ENCODE measurements at places on chromosomes 3 and 15.
A peak's percentile ranks its signal among the peaks of the same experiment; 100 is the strongest.

GRCh38 chr3:136728473-136728872, 23.7 kb downstream of the STAG1 start:
- no peak for DNase-seq

- no peak for DNase-seq
Measured at GRCh38 chr3:22012471-22012870, 261.5 kb upstream of the ZNF385D start.

DNA sequence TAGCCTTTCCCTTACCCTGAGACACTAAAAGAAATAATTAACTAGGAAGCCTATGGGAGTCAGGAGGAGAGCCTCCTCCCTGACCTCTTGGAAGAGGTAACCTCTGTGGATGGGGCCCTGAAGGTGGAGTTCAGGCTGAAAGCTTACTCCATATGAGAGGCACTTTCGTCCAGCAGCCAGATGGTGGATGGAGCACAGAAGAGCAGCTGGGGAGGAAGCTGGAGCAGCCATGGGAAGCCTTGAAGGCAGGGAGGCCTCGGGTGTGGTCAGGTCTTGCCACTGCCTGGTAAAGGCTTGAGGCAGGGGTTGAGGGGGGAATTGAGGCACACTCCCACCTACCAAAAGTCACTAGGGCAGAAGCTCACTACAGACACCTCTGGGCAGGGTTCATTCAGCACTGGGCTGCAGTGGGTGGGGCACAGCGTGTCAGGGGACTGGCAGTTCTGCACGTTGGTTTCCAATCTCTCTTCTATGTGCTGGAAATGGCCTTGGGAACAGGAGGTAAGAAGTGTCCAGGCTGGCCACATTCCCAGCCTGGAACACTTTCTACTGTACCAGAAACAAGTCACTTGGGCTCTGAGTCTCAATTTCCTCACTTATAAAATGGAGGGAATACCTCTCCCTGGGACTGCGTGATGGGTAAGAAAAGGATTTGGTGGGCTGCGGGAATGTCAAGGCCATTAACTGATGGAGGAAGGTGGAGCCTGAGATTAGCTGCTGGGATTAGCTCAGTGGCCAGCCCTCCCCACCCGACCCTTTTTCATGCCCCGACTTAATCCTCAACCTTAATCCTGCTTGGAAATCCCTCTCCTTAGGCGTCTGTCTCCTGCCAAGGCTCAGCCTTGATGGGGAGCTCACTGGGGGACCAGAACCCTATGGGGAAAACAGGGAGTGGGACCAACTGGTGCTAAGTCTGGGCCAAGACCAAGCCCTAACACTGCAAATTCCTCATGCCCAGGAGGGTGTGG, 5.4 kb downstream of the PCBP4 start:
- no peak for DNase-seq

GRCh38 chr3:196983186-196983585, 14.6 kb upstream of the PIGZ start:
- no peak for DNase-seq

- DNase-seq = no peak
Measured at GRCh38 chr15:91872356-91873137, 19.0 kb downstream of the SLCO3A1 start.

- DNase-seq = peak; percentile 77
Measured at GRCh38 chr3:31981206-31982181, at the start of the genes OSBPL10 and ZNF860. OSBPL10 (minus strand) TSS chr3:31981262; CDS start chr3:31981179, 83 bp downstream. ZNF860 (plus strand) TSS chr3:31981750; CDS start chr3:31989080, 7,330 bp downstream.

DNA sequence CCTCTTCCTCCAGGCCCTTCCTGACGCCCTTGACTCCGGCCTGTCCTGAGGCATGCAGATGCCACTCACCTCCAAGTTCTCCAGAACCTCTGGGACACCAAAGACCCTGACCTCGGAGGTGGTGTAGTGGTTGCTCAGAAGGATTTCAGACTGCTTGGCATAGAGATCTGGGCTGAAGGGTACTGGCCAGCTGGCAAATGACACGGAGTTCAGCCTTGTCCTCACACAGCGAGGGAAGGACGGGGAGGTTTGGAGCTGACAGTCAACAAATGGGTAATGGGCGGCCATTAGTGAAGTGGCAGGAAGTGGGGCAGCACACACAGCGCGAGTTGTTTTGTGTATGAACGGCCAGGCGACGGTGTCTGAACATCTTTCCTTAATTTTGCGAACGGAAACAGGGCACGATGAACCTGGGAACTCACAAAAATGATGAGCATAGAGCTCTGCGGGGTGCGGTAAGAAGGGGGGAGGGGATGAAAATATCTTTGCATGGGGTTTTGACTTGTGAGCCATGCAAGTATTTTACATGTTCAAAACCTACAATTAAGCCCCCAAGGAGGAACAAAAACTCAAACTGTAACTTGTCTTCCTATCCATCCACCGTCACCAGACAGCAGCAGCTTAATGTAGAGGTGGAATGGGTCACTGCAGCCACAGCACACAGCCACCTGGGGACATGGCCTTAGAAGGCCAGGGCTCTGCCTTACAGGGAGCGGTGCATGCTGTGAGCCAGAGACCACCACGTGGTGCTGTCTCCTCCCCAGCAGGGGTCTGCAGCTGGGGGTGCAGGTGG, 43.6 kb upstream of the RPL32 start:
- no peak for DNase-seq

DNA sequence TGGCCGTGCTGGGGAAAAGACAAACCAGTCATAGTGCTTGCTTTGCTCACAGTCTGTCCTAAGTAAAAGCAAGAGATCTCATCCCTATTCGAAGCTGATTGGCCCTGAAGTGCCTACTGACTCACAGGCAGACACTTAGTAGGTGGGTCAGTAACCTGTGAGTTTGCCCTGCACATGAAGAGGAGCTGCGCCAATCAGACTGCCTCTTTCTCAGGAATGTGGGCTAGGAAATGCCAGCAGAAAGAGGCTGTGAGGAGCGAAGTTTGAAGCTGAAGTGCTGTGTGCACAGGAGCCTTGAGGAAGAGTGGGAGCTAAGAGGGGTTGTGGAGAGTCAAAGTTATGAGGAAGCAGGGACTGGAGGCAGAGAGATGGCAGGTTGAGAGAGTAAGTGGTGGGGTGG, 126.8 kb downstream of the IL20RB start:
- DNase-seq = no peak

DNA sequence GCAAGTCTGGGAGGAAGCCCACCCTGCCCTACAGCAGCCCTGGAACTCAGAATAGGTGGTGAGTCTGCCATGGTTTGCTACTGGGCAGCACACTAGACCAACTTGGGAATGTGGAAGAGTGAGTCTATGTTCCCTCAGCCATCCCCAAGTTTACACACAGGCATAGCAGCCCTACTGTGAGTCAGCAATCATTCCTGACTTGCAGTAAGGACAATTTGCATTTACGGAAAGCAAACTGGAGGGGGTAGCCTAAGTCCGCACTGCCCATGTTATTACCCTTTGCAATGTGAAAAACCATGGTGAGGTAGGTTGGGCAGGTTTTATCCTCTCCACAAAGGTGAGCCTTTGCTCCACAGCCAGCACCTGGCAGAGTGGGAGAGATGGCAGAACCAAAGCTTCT, 4.6 kb downstream of the TCTA start:
- no peak for DNase-seq

DNA sequence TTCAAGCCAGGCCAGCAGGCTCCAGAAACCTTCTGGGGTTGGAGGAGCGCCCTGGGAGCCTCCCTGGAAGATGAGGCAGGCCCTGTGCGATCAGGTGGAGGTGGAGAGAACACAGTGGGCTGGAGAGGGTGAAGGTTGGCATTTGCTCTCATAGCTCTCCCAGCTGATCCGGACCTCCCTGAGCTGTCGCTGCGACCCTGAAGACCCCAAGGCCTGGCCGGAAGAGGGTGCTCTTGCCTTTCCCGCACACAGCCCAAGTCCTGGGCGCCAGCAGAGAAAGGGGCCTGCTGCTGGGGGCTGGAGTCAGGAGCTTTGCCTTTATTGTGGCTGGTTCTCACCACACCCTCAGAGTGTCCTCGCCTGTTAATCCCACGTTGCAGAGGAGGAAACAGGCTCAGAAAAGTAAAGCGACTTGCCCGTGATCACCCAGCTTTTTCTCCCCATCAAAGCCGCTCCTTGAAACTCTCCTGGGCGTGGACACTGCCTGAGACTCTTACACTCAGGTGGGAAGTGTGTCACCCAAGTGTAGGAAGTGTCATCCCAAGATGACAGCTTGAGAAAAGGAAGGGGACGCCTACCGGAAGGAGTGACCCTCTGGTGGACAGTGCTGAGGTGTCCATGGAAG, 8.6 kb upstream of the RPL29 start:
- peak; percentile 45 for DNase-seq

GRCh38 chr3:152359385-152360248, 90.9 kb downstream of the MBNL1 start:
- no peak for DNase-seq

DNA sequence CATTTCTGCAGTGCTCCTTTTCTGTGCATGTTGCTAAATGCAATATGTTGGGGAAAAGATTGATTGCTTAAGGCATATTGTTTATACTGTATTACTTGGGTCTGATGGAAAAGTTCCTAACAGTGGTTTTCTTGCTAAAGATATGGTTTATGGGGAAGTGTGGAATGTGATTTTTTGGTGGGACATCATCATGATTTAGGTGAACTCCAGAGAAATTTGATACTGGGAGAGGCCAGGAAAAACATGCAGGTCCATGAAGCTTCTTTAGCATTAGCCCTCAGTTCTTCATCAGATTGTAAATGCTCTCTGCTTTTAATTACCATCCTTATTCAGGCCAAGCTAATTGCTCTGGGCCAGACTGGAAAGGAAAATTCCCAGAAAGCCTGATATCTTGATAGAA, 147.5 kb downstream of the LRTM1 start:
- no peak for DNase-seq

DNA sequence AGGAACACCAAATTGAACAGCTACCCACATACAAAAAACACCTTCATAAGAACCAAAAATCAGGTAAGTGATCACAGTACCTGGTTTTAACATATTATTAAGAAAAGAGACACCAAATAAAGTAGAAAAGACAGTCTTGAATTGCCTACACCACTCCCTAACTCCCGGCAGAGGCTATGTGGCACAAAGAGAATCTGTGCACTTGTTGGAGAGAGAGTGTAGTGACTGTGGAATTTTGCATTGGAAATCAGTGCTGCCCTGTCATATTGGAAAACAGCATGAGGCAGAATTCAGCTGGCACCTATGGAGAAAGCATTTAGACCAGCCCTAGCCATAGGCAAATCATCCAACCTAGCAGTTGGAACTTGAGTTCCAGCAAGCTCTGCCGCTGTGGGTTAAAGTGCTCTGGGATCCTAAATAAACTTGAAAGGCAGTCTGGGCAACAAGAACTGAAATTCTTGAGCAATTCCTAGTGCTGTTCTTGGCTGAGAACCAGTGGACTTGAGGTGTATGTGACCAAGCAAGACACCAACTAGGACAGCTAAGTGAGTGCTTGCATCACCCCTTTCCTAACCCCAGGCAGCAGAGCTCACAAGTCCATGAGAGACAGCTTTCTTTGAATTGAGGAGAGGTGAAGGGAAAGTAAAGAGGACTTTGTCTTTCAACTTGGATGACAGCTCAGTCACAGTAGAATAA, 969.6 kb upstream of the ALCAM start:
- peak; percentile 10 for DNase-seq

DNA sequence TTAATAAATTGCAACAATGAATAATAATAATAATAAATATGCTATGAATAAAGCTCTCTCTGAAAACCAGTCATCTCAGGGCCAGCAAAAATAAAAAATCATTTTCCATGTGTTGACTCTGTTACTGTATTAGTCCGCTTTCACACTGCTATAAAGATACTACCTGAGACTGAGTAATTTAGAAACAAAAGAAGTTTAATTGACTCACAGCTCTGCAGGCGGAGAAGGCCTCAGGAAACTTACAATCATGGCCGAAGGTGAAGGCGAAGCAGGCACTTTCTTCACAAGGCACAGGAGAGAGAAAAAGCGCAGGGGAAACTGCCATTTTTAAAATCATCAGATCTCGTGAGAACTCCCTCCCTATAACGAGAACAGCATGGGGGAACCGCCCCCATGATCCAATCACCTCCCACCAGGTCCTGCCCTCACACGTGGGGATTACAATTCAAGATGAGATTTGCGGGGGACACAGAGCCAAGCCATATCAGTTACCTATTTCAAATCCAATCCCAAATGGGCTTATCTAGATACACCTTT, 224.1 kb downstream of the IGSF11 start:
- DNase-seq = no peak

- DNase-seq = no peak
Measured at GRCh38 chr3:15460891-15461531, 33.6 kb downstream of the EAF1 start.

DNA sequence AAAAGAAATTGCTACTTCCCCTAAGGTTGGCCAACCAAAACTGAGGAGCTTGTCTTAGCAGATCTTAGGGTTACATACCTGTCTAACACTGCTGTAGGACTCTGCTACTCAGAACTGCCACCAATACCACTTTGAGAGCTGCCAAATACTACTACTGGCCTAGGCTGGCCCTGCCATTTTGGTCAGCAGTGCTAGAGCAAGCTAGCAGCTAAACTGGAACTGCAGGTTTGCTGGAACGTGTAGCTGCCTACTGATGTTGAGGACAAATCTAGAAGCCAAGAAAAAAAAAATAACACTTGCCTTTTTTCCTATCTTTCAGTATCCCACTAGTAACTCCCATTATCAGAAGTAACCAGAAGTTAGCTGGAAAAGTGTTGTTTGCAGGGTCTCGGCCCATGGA, 387.4 kb downstream of the RBMS3 start:
- DNase-seq = no peak

DNA sequence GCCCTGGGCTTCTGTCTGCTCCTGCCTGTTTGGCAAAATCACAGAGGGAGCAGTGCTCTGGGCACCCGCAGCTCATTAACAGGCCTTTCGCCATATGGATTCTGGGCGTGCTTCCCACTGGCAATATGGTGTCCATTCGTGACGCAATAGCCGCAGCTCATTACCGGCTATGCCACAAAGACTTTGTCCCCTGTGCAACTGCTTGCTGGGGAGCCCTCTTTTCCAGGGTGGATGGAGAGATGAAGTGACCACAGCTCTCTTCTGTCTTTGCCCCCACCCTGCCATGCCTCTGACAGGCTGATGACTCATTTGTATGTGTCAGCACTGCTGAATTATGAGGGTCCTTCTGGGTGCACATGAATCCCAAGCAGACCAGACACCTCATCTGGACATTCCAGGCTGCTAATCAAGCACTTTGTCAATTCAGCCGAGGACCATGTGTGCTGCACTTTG, 214.3 kb upstream of the FEZF2 start:
- DNase-seq = peak; percentile 85

DNA sequence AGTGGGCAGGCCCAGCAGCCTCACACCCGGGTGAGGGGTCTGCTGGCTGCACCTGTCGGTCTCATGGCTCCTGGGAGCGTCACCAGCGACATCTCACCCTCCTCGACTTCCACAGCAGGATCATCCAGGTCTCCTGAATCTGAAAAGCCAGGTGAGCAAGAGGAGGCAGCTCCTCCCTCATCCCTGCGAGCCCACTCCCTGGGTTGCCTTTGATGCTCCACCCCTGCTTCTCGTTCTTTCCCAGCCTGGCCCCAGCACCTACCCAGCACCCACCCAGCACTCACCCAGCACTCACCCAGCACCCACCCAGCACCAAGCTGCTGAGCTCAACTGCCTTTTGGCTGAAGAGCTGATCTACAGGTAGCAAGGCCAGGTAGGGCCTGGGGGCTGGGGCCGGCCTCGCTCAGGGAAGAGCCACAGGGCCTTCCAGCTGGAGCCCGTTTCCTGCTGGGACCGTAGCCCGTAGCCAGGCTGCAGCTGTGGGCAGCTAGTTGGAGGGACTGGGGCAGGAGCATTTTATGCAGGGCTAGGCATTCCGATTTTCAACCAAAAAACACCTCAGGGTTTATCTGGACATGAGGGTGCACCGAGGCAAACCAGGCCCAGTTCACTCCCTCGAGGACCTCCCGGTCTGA, at the start of gene H1-8:
Gene H1-8 (plus strand): TSS at position 20 of the 635 bp plus-strand sequence. CDS start 44 bp downstream, at position 64.
- no peak for DNase-seq

Measured in AG20443 (cell line).